ENCODE measurements at places on chromosomes 3 and 15. TPM values are rescaled to one million over a fixed set of nuclear protein-coding genes. Genes with fewer than 3 reads are reported as not detected.

DNA sequence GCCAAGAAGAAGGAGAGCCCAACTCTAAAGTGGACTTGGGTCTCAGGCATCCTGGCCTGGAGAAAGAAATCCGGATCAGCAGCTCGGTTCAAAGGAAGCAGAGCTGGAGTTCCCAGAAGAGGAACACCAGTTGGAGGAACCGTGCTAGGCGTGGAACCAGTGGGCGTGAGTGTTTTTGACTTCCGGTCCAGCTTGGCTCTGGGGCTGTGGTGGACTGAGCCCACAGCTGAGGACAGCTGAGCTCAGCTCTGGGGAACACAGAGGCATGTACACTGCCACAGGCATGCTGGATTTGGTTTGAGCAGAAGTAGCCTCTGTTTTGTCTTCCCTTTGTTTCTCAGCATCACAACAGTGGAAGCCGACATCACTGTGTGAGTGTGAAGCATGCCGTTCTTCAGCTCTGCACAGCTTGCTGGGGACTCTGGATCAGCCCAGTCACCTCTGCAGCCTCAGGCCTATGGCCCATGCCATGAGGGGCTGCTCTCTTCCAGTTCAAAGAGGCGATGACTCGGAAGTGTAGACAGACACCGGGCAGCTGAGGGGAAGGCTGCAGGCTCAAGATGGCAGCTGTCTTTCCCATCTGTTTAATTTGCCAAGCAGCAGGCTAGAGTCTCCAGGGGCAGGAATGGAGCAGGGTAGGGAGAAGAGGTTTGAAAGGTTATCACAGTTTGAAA lies 185.8 kb upstream of the UBE3A start:
- no peak for DNase-seq

GRCh38 chr3:153338487-153338886 lies 176.5 kb downstream of the RAP2B start:
- DNase-seq, result no peak

DNA sequence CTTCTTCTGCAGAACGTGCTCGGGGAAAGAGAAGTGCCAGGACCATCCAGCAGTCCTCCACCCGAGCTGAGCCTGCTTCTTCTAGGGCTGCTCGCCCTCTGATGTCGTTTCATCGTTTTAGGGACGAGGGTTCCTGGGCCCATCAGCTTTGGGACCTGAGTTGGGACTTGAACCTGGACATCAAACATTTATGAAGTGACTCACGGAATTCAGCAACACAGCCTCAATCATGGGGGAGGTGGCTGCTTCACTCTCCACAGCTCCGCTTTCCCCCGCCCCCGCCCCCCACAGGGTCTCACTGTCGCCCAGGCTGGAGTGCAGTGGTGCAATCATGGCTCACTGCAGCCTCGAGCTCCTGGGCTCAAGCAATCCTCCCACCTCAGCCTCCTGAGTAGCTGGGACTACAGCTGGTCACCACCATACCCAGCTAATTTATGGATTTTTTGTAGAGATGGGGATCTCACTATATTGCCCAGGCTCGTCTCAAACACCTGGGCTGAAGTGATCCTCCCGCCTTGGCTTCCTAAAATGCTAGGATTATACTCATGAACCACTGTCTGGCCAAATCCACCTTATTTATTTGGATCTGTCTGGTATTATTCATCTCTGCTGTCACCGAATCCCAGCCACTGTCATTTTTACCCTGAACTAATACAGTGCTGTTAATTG lies 725 bp upstream of the SCAMP2 start:
- DNase-seq, result no peak

DNA sequence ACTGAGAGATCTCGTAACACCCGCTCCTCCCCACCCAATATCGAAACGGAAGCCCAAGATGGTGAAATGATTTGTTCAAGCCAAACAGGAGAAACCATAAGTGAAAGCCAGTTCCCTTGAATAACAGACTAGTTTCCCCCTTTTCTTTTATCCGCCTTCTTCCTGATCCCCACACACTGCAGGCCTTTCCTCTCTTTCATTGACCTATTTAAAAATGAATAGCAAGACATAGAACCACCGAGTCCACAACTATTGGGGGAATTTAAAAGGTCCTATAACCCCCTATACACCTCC lies 382 bp upstream of the COX17 start:
- no peak for DNase-seq

DNA sequence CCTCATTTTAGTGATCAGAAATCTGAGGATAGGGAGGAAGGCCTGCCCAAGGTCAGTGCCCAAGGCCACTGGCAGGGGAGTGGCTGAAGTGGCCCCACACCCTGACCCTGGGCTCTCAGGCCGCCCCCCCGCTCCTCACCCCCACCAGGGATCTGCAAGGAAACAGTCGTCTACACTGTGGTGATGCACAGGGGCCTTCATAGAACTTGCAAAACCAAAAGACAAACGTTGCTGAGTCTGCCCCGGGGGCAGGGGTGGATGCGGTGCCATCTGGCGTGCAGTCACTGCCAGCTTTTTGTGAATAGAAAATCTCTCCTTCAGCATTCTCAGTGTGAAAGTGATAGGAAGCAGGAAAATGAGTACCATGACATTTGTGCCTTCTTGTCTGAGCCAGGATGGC lies 41.3 kb downstream of the WHAMM start:
- DNase-seq, result no peak

DNA sequence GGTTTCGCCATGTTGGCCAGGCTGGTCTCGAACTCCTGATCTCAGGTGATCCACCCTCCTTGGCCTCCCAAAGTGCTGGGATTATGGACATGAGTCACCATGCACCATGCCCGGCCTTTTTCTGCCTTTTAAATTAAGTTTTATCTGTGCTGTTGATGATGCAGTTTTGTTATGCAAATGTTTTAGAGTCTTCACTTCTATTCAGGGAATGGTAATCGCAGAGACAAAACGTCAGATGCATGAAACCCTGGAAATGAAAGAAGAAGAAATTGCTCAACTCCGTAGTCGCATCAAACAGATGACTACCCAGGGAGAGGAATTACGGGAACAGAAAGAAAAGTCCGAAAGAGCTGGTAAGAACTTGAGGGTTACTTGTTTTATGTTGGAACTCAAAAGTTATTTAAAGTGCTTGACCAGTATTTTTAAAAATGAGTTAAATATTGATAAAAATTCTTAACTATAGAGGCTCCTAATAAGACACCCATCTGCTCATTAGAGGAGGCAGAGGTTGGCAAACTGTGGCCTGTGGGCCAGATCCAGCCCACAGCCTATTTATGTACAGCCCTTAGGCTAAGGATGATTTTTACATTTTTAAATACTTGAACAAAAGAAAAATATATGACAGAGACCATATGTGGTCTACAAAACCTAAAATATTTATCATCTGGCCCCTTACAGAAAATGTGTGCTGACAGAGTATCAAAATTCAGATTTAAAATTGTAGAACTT lies 127.8 kb upstream of the LRRFIP2 start:
- no peak for DNase-seq

DNA sequence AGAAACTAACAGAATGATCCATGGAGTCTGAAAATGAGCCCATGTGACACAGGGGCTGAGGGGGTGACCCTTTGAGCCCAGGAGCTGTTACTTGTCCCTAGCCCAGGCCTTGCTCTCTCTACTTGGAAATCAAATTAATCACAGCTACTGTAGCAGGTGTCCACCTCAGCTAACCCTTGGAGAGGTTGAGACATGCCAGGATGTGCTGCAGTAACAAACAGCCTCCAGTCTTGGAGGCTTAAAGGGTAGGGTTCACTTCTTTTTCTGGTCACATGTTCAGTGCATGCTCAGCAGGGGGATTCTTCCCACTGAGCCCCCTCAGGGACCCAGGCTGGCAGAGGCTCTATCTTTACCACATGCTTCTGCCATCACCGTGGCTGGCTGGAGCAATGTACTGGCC lies 21.4 kb downstream of the TPRA1 start:
- DNase-seq, result no peak

- no peak for DNase-seq
Observed at GRCh38 chr3:135000465-135000864, 205.4 kb downstream of the EPHB1 start.

DNA sequence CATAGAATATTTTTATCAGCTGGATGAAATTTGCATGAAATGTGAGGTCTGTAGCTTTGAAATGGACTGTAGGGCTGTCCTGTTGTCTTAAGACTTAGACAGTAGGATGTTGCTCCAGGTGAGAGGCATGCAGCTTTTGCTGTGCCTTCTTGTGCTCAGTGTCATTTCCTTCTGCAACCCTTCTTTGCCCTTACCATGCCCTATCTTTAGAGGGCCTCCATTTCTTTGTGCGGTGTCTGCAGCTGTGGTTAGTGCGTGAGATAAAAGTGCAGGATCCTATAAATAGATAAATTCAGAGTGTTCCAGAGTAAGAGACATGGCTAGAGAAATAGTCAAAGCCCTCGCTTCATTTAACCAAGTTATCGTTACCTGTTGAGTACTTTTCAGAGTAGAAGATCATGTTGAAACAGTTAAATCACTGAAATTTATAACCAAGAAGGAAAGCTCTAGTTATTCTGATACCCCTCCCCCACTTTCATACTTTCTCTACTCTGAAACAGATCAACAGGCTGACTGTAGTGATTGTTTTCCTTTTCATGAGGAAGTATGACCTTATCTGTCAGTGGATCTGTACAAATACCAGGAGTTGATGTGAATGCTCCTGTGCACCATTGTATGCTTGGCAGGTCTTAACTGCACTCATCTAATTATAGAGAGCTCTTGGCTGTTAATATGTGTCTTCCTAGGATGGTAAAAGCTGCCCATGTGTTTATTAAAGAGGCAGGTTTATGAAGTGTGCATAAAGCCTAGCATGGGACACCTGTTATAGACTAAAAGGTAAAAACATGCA lies 18.2 kb downstream of the EIF3J start:
- no peak for DNase-seq

The ZNF660 gene
- total RNA-seq, result 12.9 TPM

The OIP5 gene
- 6.1 TPM for total RNA-seq
